Foreskin fibroblast (primary cell): ENCODE measurements at places on chromosomes 6 and 20.

GRCh38 chr6:36803908-36804307 lies 35.3 kb downstream of the CPNE5 start:
- DNase-seq: no peak

GRCh38 chr6:81999826-82000225 lies 247.3 kb upstream of the TENT5A start:
- DNase-seq: no peak

DNA sequence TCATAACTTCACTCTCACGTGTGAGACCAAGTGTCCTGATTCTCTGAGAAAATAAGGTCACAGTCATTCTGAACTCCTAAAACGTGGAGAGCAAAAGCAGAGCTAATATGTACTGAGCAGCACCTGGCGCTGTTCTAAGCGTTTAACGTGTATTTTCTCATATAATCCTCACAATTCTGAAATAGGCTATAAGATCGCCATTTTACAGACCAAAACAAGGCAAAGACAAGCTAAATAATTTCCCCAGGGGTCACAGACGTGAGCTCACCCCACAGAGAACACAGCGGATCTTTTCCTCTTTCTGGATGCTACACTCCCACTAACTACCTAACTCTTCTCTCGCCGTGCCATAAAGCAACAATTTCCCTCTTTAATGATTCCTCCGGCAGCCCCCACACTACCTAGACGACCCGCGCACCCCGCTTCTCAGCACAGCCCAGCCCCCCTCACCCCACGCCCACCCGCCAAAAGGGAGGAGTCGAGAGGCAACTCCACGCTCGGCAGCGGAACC lies 636 bp downstream of the SUPT3H start:
- no peak for DNase-seq

- DNase-seq: peak; percentile 83
These were observed 49.9 kb downstream of the BMP5 start for GRCh38 chr6:55825402-55826051.

DNA sequence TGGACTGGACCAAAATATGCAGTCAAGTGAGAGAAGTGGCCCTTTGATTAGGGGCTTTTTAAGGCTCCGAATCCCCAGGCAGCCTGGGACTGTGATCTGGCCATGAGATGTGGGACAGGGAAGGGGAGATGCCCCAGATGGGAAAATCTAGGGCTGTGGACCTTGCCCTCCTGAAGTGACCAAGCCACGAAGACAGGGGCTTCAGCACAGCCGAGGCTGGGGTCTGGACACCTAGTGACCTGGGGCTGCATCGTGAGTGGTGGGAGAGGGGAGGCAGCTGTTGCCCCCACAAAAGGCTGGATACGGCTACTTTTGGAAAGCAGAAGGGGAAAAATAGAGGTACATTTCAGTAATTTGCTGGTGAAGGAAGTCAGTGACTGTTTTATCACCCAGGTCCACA lies 139.5 kb upstream of the SLC24A3 start:
- DNase-seq: no peak
